ENCODE measurements at places on chromosomes 4 and X. TPM values are rescaled to one million over a fixed set of nuclear protein-coding genes. Genes with fewer than 3 reads are reported as not detected.

Gene NDP
- 22.3 TPM for total RNA-seq

GRCh38 chr4:157792716-157793115, 380.1 kb downstream of the GASK1B start:
- no peak for DNase-seq

- no peak for DNase-seq
These were observed 3.9 kb upstream of the TTC29 start for GRCh38 chr4:146949559-146949958.

GRCh38 chrX:107451731-107452130, 2.3 kb downstream of the FRMPD3 start:
- no peak for DNase-seq

GRCh38 chr4:148540622-148541326, 98.6 kb upstream of the NR3C2 start:
- no peak for DNase-seq

DNA sequence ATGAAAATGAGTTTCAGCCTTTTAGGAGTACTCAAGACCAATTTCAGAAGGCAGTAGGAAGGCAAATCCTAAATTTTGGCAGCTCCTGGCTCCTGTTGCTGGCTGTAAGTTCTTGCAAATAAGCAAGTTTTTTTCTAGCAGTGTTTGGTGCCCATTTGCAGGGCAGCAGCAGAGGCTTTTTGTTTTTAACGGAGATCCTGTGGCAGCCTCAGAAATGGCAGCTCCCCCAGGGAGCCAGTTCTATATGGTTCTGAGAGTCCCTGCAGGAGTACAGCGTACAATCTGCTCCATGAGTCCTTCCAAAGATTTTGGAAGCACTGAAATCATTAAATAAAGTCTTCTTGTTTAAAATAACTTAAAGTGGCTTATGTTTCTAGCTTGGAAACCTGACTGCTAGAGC, 171.9 kb downstream of the NDST4 start:
- no peak for DNase-seq

Gene XKRX
- total RNA-seq = 0.99 TPM

GRCh38 chrX:153965406-153965805, 6.2 kb downstream of the HCFC1 start:
- no peak for DNase-seq

DNA sequence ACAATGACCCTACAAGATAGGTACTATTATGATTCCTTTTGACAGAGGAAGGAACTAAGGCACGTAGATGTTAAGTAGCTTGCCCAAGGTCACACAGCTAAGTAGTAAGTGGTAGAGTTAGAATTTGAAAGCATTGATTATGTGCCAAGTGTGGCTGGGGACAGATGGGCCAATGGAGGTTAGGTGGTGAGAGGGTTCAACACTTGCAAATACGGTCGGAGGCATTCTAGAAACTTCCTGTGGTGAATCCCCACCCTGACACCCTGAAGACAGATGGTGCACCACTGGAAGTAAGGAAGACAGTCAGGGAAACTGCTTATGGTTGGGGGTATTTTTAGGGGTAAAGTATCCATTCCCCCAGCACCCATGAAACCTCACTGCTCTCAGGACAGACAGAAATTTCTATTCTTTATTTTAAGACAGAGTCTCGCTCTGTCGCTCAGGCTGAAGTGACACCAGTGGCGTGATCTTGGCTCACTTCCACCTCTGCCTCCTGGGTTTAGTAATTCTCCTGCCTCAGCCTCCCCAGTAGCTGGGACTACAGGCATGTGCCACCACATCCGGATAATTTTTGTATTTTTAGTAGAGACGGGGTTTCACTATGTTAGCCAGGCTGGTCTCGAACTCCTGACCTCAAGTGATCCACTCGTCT, 142.5 kb downstream of the RASL11B start:
- DNase-seq = no peak

All from dorsolateral prefrontal cortex (tissue), 122 donors.